Urinary bladder (tissue), 4 donors: ENCODE measurements at places on chromosomes 12 and 14.

DNA sequence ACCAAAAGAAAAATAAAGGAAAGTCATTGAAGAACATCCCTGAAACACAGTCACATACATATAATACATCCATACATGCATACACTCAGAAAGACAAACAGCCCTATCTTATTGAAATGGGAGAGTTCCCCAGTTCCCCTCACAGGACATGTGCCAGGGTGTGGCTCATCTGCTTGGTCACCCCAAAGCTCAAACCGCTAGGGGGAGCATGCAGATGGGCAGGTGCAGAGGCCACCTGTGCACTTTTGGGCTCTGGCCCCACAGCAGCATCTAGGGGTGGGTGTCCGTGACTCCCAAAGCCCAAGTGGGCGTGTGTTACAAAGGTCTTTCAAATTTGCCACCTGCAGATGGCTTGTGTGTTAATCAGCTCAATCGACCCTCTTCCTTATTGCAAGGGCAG lies 75.2 kb downstream of the CMAS start:
- DNase-seq: no peak

- no peak for DNase-seq
These were observed 9.6 kb downstream of the ACTN1 start for GRCh38 chr14:68969278-68970033.

GRCh38 chr12:32895688-32896431 lies 717 bp downstream of the PKP2 start:
- DNase-seq: no peak

- DNase-seq: no peak
These were observed 21.9 kb downstream of the ATF7IP start for GRCh38 chr12:14387219-14387871.

DNA sequence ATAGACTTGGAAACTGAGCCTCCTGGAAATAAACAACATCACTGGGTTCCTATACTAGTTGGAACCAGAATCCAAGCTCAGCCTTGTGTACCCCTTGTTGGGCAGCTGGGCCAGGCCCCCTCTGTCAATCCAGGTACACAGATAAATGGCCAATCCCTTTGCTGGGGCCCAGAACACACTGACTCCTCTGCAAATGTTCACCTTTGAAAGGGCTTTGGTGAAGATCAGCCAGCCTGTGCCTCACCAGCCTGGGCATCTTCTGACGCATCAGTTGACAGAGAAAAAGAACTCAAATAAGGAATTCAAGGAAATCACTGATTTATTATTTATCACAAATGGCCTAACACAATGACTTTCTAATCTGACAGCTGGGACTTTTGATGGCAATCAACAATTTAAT lies 1090.2 kb downstream of the BCL11B start:
- DNase-seq: no peak

DNA sequence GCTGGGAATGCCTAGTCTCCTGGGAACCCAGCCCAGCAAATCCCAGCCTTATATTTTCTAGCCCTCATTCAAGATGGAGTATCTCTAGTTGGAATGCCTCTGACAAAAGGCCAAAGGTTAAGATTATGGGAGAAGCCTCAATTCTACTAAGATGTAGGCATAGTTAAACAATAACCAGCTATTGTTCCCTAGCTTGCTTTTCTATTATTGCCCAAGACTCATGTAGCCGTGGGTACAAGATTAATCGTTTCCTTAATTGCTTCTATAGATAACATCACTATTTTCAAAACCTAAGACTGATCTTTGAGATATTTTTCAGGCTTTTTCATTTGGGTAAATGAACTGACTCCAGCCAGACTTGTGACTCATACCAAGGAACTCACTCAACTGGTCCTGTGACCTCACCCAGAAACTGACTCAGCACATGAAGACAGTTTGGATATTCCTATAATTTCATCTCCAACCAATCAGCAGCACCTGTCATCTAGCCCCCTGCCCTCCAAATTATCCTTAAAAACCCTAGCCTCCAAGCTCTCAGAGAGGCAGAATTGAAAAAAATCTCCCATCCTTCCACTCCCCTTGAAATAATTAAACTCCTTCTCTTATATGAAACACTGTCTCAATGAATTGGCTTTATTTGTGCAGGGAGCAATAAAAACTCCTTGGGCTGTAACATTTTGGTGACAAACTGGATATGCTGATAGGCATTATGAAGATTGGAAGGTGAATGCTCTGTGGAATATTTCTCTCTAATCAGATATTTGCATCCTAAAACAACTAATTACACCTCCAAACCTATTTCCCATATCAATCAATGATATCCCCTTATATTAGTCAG lies 589.0 kb downstream of the C12orf50 start:
- DNase-seq: peak; percentile 56

DNA sequence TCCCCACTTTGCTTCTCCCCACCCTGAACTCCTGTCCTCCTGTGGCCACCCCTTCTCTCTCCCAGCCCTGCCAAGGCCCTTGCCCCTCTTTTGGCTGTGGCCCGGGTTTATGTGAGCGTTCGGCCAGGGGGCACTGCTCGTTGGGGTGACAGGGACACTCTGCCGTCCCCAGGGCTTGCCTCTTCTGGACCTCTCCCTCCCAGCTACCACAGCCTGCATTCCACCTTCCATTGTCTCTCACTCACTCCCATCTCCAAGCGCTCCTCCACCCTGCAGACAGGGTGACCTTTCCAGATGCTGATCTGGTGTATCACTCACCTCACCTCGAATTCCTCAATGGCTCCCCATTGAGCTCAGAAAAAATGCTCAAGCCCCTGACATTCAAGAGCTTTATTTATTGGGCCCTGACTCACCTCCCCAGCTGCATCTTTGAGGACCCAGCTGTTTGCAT lies 1.4 kb downstream of the SERPINA9 start:
- DNase-seq: no peak

- DNase-seq: no peak
These were observed 115.2 kb downstream of the PRICKLE1 start for GRCh38 chr12:42474391-42474790.

DNA sequence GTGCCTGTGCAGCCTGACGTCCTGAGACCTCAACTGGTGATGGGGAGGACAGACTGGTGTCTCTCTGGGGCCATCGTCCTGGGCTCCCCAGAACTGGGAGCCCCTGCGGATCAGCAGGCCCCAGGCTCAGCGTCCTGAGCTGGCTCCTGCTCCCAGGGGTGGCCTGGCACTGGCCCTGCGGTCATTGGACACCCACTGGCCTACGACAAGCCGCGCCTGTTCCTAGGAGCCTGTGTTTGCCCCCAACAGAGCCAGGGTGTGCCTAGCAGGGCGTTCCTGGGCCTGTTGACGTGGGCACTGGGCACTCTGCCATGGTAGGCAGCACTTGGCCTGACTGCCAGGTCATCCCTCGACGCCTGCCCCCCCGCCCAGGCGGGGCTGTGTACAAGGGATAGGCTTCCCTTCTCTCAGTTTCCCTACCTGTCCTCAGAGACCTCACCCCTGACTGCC lies 8.4 kb downstream of the ADSS1 start:
- no peak for DNase-seq

GRCh38 chr12:92634730-92635129 lies 68.1 kb upstream of the PLEKHG7 start:
- no peak for DNase-seq

DNA sequence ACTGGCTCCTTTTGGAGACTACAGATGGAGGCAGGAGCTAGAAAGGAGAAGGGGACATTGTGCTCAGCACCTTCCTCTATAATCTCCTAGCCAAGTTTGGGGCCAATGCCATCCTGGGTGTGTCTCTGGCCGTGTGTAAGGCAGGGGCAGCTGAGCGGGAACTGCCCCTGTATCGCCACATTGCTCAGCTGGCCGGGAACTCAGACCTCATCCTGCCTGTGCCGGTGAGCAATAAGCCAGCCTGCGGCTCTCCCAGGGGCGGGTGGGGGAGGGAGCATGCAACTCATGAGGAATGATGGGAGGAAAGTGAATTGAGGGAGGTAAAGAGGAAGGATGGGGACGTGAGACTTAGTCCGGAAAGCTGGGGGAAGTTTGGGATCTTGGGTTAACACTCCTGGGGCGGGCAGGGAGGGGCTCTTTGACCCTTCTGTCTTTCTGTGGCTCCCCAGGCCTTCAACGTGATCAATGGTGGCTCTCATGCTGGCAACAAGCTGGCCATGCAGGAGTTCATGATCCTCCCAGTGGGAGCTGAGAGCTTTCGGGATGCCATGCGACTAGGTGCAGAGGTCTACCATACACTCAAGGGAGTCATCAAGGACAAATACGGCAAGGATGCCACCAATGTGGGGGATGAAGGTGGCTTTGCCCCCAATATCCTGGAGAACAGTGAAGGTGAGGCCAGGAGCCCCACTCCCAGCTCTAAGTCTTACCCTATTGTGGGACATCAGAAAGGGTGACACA lies 3.3 kb downstream of the ENO2 start:
- no peak for DNase-seq

GRCh38 chr14:95185033-95185766 lies 27.9 kb upstream of the DICER1 start:
- DNase-seq: no peak

DNA sequence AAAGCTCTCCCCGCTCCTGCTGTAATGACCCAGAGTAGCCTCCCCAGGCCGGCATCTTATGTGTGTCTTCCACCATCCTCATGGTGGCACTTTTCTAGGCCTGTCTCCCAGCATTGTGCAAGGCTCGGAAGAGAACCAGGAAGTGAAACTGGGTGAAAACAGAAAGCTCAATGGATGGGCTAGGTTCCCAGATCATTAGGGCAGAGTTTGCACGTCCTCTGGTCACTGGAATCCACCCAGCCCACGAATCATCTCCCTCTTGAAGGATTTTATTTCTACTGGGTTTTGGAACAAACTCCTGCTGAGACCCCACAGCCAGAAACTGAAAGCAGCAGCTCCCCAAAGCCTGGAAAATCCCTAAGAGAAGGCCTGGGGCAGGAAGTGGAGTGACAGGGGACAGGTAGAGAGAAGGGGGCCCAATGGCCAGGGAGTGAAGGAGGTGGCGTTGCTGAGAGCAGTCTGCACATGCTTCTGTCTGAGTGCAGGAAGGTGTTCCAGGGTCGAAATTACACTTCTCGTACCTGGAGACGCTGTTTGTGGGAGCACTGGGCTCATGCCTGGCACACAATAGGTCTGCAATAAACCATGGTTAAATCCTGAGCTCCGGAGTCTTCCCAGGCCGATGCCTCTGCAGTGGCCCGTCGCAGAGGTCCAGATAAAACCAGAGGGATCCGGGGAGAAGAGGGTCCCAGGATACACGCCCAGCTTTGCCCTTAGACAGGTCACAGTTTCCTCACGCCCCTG lies 15.6 kb downstream of the ACVRL1 start:
- no peak for DNase-seq

DNA sequence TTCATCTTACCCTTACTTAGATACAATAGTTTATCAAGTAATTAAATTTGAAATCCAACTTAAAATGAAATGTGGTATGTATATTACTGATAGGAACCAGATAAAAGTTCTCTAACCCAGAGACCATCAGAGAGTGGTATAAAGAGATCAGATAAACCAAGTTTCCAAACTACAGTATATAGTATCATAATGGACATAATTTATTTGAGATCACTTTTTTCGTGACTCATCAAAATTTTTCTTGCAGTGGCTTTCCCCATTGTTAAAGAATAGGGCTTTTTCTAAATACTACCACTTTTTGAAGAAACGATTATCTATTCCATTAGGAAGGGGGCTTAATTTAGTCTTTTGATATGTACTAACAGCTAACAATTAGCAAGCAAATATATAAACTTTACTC lies 15.2 kb upstream of the HSPA2 start:
- DNase-seq: no peak

DNA sequence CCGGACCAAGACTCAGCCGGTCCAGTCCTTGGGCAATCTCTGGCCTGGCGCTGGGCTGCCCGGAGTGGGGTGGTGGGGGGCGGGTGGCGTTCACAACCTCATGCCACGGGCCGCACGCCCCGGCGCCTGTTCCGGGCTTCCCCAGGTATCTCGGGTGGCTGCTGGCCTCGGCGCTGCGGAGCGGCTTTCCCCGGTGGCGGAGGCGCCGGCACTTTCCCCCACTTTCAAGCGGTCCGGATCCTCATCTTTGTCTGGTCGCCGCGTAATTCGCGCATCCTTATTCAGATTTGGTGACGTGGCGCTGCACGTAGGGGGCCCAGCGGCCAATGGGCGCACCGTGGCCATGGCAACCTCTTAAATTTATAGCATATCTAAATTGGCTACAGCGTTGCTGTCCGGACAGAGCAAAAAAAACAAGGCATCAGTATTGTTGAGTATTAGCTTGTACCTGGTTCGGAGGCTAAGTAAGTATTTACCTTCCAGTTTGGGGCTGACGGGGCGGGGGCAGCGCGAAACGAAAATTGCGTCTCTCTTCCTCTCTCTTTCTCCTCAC lies at the start of gene LHX5:
Gene LHX5 (minus strand): TSS at position 253 of the 553 bp plus-strand sequence. CDS start 373 bp downstream, outside the sequence.
- DNase-seq: no peak
